ENCODE measurements at places on chromosomes 11 and 22.

DNA sequence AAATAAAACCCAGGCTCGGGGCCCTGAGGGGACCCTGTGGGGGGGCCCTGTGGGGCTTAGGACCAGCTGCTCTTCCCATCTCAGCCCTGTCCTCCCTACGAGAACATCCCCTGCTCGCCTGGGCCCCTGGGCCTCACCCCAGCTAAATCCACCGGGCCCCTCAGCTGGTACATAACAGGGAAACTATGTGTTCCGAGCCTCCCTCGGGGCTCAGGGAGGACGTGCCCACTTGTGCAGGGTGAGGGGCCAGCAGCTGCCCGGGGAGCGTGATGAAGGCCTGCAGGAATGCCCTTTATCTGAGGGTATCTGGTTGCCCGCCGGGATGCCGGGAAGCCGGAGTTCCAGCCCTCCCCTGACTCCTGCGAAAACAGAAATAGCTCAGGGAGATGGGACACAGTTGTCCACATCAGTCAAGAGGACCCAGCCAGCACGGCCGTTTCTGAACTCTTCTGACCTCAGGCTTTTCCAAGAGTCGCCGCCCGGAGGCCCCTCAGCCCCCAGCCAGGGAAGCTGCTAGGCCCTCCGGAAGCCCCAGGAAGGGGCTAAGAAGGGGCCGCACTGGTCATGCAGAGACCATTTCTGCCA lies 20.6 kb downstream of the MRPL23 start:
- DNase-seq = no peak

DNA sequence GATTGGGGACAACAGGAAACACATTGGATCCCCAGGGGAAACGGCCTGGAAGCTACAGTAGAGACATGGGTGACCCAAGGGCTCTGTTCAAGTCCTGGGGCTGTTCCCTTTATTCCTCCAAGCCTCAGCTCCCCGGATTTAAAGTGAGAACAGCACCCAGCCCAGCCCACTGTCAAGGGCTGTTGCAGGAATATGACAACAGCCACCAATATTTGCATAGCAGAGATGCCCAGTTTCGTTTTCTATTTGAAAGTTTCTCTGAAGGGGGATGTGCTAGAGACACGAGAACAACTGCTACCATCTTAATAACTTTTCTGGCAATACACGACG lies 81.1 kb upstream of the WNT7B start:
- no peak for DNase-seq

DNA sequence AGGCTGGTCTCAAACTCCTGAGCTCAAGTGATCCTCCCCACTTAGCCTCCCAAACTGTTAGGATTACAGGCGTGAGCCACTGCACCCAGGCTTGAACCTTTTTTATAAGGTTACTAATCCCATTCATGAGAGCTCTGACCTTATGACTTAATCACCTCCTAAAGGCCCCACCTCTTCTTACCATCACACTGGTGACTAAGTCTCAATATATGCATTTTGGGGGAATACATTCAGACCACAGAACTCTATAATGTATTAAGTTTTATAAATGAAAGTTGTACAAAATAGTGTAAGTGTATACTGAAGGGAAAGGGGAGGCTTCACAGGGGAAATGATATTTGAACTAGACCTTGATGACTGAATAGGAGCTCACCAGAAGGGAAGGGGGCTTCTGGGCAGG lies 28.4 kb upstream of the RBFOX2 start:
- no peak for DNase-seq

DNA sequence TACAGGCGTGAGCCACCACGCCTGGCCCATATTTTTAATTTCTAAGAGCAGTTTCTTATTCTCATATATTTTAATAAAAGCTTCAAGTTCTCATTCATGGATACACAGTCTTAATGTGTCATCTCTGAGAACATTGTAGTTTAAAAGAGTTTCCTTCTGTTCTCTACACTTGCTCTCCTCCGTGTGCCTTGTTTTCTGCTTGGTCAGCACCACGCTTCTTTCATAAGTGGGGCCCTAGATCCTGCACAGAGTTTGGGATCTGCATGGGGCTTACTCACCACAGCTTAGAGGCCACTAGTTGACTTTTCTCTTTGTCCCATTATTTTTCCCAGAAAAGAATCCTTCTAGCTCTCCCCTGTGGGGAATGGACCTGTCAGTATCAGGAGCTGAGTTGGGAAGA lies 58.8 kb downstream of the PPP6R2 start:
- no peak for DNase-seq

GRCh38 chr11:61635787-61636186 lies 44.4 kb upstream of the DAGLA start:
- no peak for DNase-seq
